ENCODE measurements at places on chromosomes 4 and X.

DNA sequence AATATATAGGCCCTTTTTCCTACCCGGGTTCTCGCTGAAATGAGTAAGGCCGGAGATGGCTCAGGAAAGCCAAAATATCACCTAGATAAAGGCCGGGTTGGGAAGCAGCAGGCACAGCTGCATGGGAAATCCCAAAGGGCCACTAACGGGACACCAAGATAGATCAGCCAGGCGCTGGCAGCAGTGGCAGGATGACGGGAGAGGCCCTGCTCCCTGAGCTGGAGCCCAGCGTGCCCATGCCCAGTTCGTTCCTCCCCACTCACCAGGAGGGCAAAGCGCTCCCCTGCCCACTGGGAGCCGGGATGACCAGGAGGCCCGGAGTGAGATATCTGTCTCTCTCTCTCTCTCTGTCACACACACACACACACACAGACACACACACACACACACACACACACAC lies 109.8 kb downstream of the DCTD start:
- DNase-seq: no peak

- DNase-seq: no peak
Measured at GRCh38 chr4:146844761-146845160, 100.9 kb downstream of the TTC29 start.

DNA sequence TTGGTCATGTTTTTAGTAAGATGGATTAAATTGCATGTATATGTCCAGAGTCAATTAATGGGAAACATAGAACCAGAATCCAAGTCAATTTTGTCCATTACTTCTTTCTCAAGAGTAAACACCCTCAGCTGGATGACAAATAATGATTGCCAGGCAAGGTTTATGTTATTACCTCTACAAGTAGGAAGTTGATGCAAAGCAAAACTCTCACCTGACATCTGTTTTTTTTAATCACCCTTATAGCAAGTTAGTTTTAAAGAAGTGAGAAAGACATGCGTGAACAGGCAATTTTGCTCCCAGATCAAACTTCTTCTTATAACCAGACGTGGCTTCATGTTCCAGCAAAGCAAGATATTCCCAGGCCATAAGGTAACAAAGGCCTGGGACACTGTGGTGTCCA lies 348.5 kb upstream of the FTHL17 start:
- DNase-seq: no peak

GRCh38 chrX:150961631-150962030 lies 21.5 kb upstream of the HMGB3 start:
- DNase-seq: no peak

Measured in activated CD4-positive, alpha-beta T cell treated with anti-CD3 and anti-CD28 coated beads, Interleukin-2, amount 10 ng/mL, durations not matched to agents 7 days and 5 days (primary cell).